ENCODE measurements at places on chromosomes 1 and 21.

DNA sequence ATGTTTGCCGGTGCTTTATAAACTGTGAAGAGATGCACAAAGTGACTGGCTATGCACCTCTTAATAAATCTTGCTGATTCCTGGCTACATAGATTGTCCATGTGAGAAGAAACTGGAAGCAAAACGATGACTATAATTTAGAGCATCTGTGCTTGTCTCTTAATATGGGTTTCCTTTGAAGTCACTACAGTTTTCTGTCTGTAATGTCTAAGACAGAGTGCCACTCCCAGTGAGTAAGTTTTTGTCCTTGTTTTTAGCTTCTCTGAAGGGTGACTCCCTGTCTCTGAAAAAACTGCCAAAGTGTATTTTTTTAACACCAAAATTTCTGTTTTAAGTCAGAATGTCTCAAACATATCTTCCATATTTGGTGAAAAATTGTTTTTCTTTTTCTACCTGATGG is 175.1 kb downstream of the FASLG start:
- no peak for DNase-seq

DNA sequence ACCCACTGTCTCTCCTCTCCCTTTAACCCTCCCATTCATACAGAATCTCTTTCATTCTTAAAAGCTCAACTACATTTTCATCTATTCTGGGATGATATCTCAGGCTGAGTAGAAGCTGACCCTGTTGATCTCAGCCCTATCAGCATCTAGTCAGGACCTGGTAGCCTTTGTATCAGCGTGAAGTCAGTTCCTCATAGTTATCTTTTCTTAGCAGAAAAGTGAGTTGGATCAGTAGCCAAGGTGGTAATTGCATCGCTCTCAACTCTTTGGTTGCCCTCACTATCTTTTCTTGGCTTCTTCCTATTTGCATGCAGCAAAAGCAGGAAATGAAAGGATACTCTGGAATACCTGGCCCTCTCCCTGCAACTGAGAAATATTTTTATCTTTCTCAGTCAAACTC is 13.6 kb upstream of the GOLT1A start:
- DNase-seq, result no peak

DNA sequence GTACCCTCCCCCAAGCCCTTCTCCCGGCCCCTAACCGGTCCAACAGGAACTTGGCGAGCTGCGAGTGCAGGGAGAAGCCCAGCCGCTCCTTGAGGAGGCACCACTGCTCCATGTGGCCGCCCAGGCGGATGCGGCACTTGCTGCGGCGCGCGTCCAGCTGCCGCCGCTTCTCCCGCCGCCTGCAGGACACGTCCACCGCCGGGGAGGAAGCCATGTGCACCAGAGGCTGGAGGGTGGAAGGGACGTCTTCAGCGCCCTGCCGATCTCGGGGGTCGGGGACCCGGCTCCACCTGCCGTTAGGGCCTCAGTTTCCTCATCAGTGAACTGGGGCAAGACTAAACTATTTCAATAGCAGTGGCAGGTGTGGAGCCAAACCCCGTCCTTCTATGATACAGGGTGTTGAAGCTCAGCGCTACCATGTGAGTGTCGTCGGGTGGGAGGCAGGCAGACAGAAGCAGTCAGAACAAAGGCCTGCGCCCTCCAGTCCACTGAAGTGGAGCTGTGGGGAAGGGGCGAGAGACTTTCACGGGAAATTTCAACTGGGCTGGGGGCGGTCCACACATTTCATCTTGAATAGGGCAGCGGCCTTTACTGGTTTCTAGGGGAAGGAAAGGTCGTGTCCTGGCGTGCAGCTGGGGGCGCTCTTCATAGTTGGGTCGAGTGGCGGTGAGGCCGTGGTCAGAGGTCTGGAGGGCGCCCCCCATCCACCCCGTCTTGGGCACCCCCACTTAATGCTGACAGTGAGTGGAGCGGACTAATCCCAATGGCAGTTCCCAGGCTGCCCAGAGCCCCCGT is 592 bp downstream of the ZNF692 start:
- no peak for DNase-seq

- no peak for DNase-seq
Observed at GRCh38 chr1:116503546-116504307, 67.1 kb downstream of the CD58 start.

All from activated gamma-delta T cell treated with anti-CD3 and anti-CD28 coated beads, Interleukin-2, amount 50 U/mL, for 16 hours (primary cell).